Fibroblast of the aortic adventitia (primary cell): ENCODE measurements at places on chromosomes 7 and 10.

DNA sequence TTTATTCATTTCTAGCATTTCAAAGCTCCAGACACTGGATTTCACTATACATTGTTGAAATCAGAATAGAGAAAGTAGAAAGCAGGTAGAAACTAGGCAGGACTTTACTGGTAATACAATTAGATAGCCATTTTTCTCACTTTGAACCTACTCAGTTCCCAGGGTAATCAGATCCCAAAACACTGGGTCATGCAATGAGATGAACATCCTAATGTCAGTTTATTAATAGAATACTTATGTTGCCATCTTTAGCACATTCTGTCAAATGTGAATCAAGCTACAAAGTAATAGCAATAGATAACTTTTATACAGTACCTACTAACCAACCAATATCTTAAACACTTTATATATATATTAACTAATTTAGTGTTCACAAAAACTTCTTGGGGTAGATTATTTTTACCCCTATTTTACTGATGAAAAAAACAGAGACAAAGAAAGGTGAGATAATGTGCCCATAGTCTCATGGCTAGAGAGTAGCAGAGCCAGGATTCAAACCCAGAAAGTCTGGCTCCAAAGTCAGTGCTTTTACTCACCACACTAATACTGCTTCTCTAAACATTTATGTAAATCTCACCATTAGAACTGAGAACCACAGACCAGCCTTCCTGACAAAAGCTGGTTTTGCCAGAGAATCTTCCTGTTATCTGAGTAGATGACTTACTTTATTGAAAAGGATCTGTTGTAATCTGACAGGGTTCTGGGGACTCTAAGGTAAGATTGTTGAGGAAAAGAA, 153.8 kb upstream of the KAT6B start:
- DNase-seq, result no peak

- peak; percentile 97 for DNase-seq
Observed at GRCh38 chr7:22627136-22627535, 99.9 kb upstream of the IL6 start.

GRCh38 chr7:157043745-157044144, 33.3 kb upstream of the MNX1 start:
- DNase-seq, result peak; percentile 72

DNA sequence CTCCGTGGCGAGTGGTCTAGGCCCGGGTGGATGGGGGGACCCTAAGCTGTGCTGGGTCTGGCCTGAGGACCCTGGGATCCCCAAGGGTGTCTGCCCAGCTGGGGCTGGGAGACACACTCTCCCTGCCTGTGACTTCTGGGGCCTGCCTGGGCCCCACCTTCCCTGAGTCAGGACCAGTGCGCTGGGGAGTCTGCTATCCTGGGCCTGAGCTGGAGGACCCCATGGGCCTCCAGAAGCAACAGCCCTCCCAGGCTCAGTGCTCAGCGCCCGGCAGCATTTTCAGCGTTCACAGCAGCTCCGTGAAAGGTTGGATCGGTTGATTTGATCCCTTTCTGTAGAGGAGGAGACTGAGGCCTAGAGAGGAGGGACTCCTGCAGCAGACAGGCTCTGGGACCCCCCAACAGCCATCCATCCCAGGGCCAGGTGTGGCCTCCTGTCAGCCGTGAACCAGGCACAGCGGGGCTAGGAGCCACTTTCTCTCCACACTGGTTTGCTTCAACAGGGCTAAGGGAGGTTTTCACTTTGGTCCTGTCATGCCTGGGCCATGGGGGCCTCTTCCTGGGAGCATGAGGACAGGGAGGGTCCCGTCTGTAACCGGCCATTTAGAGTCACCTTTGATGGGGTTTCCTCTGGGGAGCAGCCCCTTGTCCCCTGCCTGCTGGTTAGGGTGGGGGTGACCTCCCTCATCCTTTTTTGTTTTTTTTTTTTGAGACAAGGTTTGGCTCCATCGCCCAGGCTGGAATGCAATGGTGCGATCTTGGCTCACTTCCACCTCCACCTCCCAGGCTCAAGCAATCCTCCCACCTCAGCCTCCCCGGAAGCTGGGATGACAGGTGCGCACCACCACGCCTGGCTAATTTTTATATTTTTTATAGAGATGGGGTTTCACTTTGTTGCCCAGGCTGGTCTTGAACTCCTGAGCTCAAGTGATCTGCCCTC, 12.4 kb downstream of the FOXL3 start:
- no peak for DNase-seq

GRCh38 chr7:100965045-100965722, 4.2 kb upstream of the MUC12 start:
- DNase-seq, result no peak

DNA sequence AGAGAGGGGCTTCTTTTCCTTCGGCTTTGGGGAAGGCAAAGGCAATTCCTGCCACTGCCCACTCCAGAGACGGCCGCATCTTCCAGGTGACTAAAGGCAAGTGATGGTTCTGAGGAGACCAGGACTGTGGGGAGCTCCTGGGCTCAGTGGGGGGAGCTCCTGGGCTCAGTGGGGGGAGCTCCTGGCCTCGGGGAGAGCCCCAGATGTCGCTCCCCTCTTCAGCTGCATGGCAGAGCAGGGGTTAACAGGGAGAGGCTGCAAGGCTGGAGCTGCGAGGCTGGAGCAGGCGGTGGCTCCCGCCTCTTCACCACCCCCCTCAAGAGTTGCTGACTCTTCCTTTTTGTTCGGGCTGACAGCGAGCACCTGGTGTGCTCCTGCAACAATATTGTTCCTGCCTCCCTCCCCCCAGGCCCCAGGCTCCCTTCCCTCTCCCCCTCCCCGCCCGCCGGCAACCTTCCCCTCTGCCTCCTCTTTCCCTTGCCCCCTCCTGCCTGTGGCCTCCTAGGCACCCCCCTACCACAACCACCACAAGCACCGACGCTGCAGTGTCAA, 56.3 kb upstream of the LBX1 start:
- DNase-seq, result no peak

DNA sequence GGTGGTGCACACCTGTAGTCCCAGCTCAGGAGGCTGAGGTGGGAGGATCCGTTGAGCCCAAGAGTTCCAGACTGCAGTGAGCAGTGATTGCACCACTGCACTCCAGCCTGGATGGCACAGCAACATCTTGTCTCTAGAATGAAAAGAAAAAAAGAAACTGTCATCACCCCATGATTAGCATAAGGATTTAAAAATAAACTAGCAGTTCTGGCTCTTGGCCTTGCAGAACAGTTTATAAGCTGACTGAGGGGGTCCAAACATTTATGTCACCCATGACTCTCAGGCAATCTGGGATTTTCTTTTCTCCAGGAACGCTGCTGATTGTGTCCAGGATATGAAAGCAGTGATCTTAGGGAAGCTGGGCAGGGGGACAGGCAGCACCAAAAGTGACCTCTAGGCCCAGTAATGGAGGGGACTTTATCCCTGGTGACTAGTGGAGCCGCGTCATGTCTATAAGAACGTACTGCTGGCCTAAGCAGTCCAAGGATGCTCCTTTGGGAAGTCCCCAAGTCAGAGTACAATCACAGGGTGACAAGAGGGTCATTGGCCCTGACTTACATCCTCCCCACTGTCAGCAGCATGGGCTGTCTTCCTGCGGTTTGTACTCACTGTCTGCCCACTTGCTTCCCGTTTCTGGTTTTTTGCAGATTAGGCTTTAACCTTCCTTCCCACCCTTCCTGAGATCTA, 177.4 kb downstream of the ARHGAP12 start:
- DNase-seq, result no peak

DNA sequence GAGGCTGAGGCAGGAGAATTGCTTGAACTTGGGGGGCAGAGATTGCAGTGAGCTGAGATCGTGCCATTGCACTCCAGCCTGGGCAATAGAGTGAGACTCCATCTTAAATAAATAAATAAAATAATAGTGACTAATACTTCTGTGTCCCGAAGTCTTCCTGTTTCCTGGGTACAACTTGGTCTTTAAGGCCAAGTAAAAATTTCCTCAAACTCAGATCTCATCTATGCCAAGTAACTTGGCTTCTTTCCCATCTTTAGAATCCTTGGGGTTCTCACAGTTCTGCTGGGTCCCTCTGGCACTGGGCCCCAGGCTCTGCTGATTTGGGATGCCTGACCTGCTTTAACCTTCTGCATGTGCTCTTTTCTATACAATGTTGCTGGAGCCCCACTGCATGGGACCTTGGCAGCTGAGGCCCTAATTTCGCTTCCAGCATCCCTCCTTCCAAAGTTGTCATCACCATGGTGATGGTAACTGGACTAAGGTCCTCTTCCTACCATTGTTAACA, 22.7 kb upstream of the AKR1B10 start:
- no peak for DNase-seq

GRCh38 chr10:31390804-31391203, 71.8 kb downstream of the ZEB1 start:
- DNase-seq, result no peak

DNA sequence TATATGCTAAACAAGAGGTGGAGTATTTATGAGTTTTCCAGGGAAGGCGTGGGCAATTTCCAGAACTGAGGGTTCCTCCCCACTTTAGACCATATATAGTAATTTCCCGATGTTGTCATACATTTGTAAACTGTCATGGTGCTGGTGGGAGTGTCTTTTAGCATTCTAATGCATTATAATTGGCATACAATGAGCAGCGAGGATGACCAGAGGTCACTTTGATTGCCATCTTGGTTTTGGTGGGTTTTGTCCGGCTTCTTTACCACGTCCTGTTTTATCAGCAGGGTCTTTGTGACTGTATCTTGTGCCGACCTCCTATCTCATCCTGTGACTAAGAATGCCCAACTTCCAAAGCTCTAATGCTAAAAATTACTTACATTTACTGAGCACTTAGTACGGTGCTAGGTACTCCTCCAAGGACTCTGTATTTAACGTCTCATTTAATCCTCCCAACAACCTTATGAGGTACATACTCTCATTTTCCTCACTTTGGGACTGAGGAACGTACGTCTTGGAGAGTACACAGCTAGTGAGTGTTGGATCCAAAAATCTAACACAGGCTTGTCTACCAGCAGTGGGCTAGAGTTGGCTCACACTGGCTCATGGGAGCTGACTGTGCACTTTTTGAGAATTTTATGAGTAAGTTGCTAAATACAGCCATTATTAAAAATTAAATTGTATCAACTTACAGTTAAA, 144.8 kb upstream of the NEBL start:
- no peak for DNase-seq

DNA sequence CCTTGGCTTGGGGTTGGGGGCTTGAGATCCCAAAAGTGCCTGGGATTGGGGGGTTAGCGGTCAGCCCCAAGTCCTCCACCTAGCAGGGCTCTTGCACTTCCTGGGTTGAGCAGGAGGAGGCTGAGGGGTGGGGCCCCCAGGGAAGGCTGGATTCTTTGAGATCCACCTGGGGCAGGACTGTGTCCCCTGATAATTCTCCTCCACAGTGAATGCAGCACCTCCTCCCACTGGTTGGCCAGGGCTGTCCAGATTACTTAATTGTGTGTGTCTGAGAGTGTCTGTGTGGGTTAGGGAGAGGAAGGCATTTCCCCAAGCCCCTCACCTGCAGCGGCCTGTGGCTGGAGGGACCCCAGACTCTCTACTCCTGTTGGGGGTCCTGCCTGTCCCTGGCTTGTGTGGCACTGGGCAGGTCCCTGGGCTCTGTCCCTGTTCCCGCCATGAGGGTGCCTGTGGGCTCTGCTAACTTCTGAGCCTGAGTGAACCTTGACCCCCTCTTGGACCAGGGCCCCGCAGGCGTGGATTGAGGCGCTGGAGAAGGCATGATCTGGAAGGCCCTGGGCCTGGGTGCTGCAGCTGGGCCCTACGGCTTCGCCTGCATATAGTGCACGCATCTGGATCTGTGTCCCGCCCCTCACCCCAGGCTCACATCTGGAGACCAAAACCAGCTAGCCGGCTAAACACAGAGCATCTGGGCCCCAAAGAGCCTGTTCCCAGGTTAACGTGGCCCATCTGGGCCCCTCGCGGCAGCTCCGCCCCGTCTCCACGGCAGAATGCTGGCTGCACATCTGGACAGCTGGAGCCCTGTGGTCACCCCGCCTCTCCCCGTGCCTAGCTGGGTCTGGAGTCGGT, 10.4 kb downstream of the TMEM270 start:
- no peak for DNase-seq

GRCh38 chr10:18738835-18739234, 79.6 kb downstream of the ARL5B start:
- DNase-seq, result peak; percentile 79
